ENCODE measurements at places on chromosomes 1 and 21.

DNA sequence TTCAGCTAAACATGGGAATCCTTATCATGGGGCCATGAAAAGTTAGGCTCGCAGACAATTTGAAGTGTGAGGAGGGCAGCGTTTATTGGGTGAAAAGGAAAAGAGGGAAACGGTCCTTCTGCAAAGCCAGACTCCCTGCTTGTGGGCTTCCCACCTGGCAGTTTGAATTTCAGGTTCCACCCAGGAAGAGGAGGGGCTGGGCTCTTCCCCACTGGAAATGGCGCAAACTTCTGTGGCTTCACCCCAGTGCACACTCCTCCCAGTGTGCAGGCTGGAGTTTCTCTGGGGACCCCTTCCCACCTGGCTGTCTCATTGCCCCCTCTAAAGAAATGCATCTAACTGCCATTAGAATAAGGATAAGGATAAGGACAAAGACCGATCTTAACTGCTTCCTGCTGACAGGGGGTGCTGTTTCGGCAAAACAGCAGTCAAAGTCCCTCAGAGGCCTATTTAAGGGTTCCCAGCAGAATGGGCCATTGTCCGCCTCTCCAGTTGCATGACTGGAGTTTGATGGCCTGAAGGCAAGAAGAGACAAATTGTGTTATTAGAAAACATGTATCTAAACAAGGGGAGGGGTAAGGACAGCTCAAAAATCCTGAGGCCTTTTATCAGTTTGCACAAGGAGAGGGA is 20.4 kb downstream of the AIM2 start:
- peak; percentile 57 for DNase-seq

GRCh38 chr1:201283836-201284553 is 689 bp downstream of the PKP1 start:
- no peak for DNase-seq

GRCh38 chr1:220045356-220046051 is 801 bp downstream of the EPRS1 start:
- DNase-seq, result no peak

- no peak for DNase-seq
Measured at GRCh38 chr1:38084700-38085099, 38.1 kb upstream of the POU3F1 start.

DNA sequence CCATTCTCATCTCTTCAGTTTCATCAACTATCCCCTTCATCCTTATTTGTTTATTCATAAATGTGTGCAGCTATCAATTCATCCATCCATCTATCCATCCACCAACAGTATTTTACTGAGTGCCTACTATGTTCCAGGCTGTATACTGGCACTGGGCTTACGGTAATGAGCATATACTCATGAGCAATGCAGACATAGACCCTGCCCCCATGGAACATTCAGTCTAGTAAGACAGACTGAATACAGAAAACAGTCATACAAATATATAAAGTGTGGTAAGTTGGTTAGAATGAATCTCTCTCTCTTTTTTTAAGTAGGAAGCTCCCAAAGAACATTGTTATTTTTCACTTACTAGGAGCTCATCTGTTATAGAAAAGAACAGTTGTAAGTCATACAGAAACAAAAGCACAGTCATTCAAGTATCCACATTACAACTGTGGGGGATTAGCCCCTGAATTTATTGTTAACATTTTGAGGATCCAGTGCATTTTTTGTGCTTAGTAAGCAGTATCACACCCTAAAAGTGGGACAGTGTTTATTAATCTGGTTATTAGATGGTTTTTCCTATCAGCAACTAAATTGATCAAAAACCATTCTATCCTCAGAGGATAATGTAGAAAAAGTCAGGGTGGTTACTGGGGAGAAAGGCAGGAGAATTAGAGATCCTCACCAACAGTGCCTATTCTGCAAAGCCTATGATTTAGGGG is 3.6 kb downstream of the SLC16A4 start:
- DNase-seq, result no peak

- DNase-seq, result no peak
Measured at GRCh38 chr1:19750101-19750881, 49.4 kb downstream of the TMCO4 start.

All from mesendoderm (in vitro differentiated cells).